Stimulated activated CD4-positive, alpha-beta T cell treated with anti-CD3 and anti-CD28 coated beads, Interleukin-12 subunit alpha, Interleukin-12 subunit beta, amount 100 ng/mL, for 24 hours (primary cell): ENCODE measurements at places on chromosomes 12 and 14.

DNA sequence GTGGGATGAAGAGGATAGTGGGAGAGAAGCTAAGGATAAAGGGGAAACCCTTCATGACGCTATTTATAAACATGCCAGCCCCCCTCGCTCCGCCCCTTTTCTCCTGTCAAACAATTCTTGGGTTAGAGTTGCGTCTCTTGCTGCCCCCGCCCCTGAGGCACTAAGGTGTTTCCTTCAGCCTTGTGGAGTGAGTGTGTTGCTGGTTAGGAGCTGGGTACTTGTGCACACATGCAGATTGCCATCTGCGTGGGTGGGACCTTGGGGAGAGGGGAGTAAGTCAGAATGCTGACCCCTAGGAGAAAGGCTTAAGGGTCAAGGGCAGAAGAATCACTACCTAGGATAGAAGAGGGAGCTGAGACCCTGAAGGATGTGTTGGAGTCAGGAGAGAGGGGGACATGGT is 5.4 kb downstream of the FOXJ2 start:
- no peak for DNase-seq

- DNase-seq, result no peak
Observed at GRCh38 chr14:38134416-38135030, 73.2 kb upstream of the SSTR1 start.

GRCh38 chr14:84707830-84708229 is 822.1 kb upstream of the FLRT2 start:
- no peak for DNase-seq

DNA sequence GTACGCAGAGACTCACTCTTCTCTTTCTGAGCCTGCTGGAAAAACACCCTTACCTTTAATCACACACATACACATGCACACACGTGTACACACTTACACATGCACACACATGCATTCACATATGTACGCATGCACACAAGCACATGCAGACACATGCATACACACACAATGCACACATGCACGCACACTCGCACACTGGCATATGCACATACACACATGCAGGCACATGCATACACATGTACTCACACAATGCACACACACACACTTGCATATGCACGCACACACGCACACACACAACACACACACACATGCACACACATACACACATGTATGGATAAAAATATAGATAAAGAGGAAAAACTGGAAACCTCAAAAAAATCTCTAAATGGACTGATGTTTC is 249.0 kb downstream of the GLT1D1 start:
- DNase-seq, result no peak

DNA sequence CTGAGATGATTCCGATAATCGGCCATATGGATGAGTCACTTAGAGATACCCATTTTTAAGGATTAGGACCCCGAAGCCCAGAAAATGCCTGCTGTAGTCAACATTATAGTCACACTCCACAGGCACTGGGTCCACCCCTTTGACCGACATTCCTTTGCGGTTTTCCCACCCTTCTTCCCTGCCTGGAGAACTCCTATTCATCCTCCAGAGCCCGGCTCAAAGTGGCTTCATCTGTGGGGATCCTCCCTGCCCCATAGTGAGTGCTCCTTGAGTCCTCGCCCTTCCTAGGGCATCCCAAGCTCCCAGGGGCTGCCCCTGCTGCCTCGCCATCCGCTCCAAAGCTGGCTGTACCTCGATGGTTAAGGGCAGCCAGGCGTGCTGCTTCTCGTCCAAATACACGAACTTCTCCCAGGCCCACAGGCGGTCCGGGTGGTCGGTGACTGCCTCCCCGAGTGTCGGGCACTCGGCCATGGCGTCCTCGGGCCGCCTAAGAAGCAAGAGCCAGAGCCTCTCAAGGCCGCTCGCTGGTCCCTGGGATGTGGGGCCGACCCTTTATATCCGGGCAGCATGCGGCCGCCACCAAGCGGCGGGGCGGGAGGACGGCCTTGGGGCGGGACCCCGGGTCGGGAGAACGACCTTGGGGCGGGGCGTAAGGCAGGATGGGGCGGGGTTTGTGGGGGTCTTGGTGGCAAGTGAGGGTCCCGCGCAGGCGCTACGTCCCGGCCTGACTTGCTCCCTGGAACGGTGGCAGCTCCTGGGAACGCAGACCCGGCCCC is at the start of gene TCL1A:
TSS of gene TCL1A (minus strand) at position 530 of the 776 bp plus-strand sequence. CDS start at position 471, 59 bp downstream.
- DNase-seq, result no peak

GRCh38 chr14:44989497-44990440 is 27.8 kb downstream of the TOGARAM1 start:
- DNase-seq, result no peak

GRCh38 chr14:96795109-96795828 is 1.9 kb upstream of the VRK1 start:
- no peak for DNase-seq

GRCh38 chr12:6752167-6752920 is 597 bp downstream of the MLF2 start:
- DNase-seq, result no peak

GRCh38 chr14:92040431-92041051 is 682 bp upstream of the TRIP11 start:
- no peak for DNase-seq

DNA sequence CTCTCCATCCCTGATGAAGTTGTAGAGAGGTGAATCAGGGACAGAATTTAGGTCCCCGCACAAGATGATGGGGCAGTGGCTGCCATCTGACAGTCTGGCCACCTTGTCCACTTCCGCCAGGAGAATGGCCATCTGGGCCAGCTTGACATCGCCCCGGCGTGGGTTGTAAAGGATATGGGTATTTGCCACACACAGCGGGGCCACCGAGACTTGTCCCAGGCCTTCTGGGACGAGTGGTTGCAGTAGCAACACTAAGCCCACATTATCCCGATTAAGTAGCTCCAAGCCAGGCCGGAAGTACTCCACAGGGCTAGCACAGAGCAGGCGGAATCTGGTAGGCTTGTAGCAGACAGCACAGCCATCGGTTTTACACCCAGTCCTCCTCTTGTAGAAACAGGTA is 6.2 kb downstream of the ANGEL1 start:
- DNase-seq, result no peak

DNA sequence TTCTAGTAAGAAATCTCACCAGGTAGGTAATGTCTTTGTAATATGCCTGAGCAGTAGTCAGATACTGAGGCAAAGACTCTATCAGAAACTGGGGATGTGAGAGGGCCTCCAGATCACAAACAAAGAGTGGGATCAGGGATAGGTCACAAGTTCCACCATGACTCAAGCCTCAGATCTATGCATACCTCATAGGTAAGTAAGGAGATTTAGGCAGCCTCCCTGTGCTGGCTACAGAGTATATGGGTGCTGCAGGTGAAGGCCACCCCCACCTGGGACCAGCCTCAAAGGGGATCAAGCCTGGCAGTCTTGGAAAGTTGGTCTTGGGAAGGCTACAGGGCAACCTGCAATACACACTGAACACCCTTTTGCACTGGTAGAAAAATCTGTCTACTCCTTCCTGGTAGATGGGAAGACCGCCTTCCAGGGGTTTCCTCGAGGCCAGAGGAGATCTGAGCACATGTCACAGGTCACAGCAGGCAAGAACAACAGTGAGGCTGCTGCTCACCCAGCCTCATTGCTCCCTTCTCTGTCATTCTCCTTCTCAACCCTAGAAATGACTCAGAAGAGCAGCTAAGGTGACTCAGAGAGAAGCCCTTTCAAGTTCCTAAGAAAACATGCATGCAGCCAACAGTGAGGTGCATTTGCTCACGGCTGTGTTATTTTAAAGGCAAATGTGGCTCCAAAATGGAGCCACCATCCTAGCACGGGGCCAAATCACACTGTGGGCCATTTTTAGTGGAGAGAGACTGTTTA is 143.4 kb upstream of the CDKN3 start:
- DNase-seq, result no peak

GRCh38 chr14:59772233-59772632 is 98.3 kb downstream of the RTN1 start:
- no peak for DNase-seq

- no peak for DNase-seq
Observed at GRCh38 chr14:63897721-63898163, 44.9 kb downstream of the SYNE2 start.

GRCh38 chr14:76576047-76576741 is 185.1 kb upstream of the VASH1 start:
- DNase-seq, result no peak

GRCh38 chr12:121570467-121571283 is 10.1 kb downstream of the KDM2B start:
- no peak for DNase-seq

- DNase-seq, result no peak
Observed at GRCh38 chr14:94049625-94050023, 23.5 kb downstream of the OTUB2 start.

DNA sequence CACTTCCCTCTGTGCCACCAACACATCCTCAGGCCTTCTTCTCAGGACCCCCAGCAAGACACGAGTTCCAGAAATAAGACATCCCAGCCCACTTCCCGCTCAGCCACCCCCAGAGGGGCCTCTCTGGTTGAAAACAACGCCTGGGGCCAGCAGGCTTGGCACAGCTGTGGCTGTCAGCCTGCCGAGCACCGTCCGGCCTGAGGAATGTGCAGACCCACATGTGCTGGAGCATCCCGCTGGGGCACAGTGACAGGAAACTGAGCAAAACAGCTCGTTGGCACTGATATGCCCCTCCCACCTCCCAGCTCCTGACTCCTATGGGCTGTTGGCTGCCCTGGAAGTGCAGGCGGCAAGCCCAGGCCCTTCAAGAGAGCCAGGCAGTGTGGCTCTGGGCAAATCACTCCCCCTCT is 1.4 kb downstream of the SYNE3 start:
- DNase-seq, result no peak

DNA sequence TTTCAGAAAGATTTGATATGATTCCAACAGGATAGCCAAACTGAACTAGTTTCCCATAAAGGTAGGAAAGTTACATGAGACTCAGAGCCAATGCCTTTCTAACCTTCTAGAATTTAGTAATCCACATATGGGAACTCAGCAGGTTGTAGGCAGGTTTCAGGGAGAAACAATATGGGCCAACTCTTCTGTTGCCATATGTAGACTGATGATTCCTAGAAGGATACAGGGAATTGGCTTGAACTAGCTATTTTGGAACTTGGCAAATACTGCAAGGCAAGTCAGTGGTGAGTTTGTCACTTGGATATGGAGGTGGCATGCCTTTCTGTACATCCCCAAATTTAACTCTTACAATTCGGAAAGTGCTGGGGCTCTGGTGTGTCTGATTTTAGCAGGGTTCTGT is 15.5 kb downstream of the SUDS3 start:
- DNase-seq, result no peak

- DNase-seq, result no peak
Observed at GRCh38 chr14:95722525-95723190, 8.7 kb upstream of the TCL1A start.

- no peak for DNase-seq
Observed at GRCh38 chr12:111045941-111046340, 125.6 kb upstream of the MYL2 start.

- no peak for DNase-seq
Observed at GRCh38 chr14:36905272-36905888, 243.7 kb downstream of the PAX9 start.

GRCh38 chr12:44667461-44667860 is 208.7 kb downstream of the NELL2 start:
- DNase-seq, result no peak

- no peak for DNase-seq
Observed at GRCh38 chr12:91155990-91156389, 26.6 kb downstream of the DCN start.

- no peak for DNase-seq
Observed at GRCh38 chr12:88925454-88925853, 345.2 kb upstream of the KITLG start.

- no peak for DNase-seq
Observed at GRCh38 chr14:85333313-85333712, 196.6 kb upstream of the FLRT2 start.

DNA sequence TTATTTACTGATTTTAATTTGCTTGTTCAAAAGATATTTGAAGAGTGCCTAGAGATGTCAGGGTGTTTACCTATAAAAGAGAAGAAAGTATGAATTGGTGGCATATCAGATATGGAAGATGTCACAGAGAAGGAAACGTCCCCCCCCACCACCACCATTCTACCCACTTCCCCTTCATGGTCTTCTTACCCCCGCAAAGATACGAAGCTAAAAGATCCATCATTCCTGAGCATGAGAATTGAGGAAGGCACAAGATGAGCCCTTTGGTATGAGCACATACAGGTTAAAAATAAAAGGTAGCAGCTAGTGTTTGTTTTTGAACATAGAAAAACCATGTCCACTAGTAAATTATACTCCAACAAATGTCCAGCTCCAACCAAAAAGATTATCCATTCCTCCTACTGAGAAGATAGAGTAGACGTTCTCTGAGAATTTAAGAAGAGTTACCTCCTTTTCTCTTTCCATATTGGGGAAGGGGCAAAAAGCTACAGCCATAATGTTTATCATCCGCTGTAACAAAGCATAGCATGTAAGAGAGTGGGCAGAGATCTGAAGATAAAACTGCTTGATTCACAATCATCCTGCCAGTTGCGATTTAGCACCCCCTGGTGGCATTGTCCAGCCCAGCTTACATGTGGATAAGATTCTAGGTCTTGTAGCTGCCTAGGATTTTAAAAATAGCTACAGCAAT is 29.1 kb downstream of the NFYB start:
- DNase-seq, result peak; percentile 90

- DNase-seq, result no peak
Observed at GRCh38 chr12:75305412-75306332, 24.5 kb downstream of the CAPS2 start.

GRCh38 chr12:53208877-53209463 is 1.9 kb upstream of the ITGB7 start:
- no peak for DNase-seq

- no peak for DNase-seq
Observed at GRCh38 chr14:86707071-86707470, 1177.1 kb downstream of the FLRT2 start.

- DNase-seq, result no peak
Observed at GRCh38 chr12:92270521-92270920, 124.9 kb upstream of the BTG1 start.

DNA sequence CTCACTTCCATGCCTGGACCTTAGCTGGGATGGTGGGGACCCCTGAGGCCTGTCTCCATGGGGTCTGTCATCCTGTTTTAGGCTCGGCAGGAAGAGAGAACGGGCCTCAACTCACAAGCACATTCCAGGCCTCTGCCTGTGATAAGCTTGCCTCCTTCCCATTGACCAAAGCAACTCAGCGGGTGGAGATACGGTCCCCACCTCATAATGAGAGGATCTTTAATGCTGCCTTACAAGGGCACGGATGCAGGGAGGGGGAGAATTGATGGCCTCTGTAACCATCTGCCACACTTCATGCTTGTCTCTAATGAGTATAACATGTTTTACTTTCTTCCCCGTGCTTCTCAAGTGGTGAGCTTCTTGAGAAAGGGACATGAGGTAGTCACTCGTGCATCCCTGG is 50.0 kb downstream of the GLT1D1 start:
- no peak for DNase-seq

GRCh38 chr14:81591266-81591665 is 57.6 kb upstream of the SEL1L start:
- DNase-seq, result no peak

DNA sequence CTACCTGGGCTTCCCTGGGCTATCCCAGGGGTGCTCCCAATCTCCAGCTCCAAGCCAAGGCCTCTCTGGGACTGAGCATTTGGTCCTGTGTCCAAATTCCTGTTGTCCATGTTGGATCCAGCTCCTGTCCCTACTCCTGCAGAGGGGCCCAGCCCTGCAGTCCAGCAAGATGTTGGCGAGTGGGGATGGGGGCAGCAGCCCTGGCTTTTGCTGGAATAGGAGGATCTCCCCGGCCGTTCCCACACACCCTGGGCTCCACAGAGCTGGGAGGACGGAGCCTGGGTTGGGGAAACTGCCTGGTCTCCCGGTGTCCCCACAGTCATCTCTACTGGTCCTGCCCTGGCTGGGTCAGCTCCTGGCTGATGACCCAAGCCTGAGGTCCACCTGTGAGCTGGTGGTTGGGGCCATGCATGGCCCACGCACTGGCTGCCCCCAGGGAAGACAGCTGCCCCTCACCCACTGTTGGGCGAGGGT is 219.6 kb upstream of the C14orf180 start:
- DNase-seq, result no peak
